ENCODE measurements at places on chromosomes 2 and 18.

- no peak for DNase-seq
These were observed 3.8 kb downstream of the DCC start for GRCh38 chr18:52343731-52344340.

DNA sequence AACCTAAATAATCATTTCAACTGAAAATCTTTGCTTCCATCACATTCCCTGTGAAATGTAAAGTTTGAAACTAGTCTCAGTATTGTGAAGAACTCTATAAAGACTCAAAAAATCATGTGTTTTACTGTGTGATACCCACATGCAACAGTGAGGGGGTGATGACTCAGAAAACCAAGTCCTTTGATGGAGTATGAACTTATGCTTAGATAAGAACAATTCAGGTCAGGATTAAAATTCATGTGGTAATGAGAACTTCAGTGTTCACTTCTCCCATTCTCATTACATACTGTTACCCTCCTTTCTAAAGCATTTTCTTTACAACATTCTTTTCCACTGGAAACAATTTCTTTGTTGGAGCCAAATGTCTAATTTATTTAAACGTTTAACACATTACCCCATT, 360.2 kb downstream of the FSIP2 start:
- DNase-seq: no peak

DNA sequence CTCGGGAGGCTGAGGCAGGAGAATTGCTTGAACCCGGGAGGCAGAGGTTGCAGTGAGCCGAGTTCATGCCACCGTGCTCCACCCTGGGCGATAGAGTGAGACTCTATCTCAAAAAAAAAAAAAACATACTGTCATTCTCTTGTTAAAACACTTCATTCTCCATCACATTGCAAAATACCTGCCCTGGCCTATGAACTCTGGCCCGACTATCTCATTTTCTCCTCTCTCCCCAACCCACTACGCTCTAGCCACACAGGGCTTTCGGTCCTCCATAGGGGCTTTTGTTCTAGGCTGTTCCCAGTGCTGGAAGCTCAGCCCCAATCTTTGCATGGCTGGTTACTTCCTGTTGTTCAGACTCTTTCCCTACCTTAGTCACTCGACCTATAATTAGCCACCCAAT, 10.3 kb downstream of the CEP76 start:
- DNase-seq: no peak

DNA sequence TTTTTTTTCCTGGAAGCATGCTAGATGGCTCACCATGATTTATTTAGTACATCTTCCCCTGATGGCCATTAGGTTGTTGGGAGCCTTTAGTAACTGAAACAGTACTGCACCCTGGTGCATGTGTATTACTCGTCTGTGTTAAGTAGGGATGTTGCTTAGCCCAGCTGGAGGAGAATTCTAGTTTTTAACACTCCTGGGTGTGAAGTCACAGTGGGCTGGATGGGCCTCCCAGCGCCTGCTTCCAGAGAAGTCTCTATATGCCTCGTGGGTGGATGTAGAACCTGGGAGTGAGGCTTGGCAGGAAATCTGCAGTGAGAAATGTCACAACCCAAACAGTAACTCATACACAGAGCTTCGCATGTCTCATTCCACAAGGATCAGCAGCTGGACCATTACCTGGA, 28.9 kb upstream of the NT5DC4 start:
- DNase-seq: no peak

DNA sequence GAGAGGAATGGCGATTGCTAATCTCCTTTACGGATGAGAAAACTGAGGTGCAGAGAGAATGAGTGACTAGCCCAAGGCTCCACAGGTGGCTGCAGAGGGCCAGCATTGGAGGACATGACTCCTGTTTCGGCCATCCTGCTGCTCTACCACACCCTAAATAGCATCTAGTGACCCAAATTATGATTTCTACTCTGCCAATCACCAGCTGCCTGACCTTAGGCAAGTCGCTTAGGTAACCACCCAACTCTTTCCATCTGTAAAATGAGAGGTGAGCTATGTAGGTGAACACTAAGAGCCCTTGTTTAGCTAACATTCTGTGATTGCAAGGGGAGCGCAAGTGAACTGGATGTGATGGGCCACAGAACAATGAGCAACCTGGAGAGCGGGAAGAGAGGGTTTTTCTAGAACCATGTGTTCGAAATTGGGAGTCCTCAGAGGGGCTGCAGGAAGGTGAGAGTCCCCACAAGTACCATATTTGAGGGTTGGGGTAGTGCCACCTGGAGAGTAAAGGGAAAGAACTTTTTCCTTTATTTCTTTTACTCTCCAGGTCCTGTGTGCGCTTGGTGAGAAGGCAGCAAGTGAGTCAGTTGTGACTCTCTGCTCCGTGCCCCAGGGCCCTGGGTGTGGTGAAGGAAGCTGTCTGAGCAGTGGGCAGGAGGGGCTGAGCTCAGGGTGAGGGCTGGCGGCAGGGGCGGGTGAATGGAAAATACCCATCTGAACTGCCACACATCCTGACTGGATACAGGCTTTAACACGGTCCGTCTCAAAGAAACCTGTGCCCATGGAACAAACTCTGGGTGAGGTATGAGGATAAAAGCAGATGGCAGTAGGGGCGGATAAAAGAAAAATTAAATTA, 2.4 kb downstream of the CYP27C1 start:
- no peak for DNase-seq

DNA sequence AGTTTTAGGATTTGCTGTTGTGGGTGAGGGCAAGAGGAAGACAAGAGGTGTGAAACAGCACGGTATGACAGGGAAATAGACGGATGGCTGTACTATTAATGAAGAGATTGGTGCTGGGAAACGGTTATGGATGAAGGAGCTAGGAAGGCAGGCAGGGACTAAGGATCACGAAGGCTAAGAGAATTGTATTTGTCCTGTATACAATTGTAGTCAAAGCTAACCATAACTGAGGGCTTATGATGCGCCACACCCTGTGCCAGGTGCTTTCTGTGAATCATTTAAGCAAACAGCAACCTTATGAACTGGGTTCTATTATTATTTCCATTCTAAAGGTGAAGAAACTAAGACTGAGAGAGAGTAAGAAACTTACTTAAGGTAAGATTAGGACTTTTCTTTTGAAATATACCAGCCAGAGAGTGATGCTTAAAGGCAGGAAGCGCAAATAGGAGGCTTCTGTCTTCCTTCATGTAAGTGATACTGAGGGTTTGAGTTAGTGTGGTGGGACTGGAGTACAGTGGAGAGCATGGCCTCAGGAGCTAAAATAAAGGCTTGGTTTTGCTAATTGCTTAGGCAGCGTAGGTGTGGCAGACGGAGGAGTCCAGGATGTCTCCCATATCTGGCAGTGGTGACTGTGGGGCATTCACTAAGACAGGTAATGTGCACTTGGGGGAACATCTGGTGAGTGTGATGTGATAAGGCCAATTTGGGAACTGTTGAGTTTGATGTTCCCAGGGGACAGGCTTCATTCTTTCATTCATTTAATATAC, 85.8 kb downstream of the PLEKHM3 start:
- DNase-seq: no peak

DNA sequence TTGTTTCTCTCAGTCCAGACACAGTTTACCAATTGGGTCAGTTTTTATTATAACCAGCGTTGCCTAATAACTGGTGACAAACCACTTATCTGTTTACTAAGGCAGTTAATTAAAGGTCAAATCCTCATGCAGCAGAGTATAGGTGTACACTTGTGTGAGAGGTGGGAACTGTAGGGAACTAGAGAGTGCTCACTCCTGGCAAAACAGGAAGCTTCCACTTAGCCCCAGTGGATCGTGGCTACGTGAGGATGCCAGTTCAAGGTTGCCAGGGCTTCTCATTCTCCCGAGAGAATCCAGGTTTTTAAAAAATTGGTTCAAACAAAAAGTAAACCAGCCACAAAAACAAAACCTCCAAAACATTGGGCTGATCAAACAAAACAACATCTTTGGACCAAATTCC, 8.1 kb downstream of the CYBRD1 start:
- no peak for DNase-seq

GRCh38 chr2:142915502-142915901, 38.0 kb downstream of the KYNU start:
- DNase-seq: no peak

GRCh38 chr2:46091004-46091403, 206.2 kb upstream of the EPAS1 start:
- no peak for DNase-seq

DNA sequence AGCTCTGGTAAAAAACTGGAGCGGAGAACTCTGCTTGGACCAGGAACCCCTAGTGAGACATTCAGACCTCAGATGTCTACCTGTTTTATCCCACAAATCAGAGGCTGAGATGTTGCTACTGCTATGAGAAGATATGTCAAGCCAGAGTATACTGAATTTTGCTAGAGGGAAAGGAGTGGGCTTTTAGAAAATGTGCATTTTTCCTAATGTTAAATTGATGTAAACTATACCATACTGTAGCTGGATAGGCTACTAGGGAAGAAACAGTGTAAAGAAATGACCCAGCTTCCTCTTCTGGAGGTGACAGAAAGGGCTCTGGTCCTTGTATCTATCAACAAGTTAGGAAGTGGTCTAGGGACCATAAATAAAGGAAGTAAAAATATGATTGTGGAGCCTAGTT, 65.0 kb downstream of the SLC39A10 start:
- no peak for DNase-seq

GRCh38 chr2:151181524-151181923, 80.1 kb downstream of the RBM43 start:
- DNase-seq: no peak

DNA sequence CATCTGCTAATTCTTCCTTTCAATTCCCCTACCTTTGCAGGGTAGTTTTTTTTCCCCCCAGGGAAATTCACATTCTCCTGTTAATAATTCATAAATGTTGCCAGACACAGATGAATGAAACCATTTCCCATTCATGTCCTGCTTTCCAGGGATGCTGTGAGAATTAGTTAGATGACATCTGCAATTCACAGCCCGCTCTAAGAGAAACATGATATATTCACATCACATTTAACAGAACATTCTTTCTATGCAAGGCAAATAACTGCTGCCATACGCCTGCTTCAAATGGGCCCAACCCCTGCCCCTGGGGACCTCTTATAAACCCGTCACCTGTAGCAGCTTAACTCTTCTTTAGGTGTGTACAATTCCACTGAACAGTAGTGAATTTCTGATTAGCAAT, 110.6 kb upstream of the CTAGE1 start:
- DNase-seq: no peak

DNA sequence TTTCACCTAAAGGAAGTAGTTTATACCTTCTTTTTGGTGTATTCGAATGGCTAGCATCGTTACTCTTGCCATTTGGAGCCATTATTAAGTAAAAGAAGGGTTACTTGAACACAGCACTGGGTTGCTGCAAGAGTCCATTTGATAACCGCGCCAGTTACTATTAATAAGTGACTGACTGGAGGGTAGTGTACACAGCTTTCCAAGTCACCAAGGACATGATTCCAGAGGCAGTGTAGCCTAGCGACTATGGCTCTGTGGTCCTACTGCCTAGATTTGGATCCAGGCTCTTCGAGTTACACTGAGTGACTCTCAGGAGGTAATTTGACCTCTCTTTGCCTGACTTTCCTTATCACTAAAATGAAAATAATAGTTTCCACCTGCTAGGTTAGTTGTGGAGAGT, 206.8 kb downstream of the MEIS1 start:
- no peak for DNase-seq

DNA sequence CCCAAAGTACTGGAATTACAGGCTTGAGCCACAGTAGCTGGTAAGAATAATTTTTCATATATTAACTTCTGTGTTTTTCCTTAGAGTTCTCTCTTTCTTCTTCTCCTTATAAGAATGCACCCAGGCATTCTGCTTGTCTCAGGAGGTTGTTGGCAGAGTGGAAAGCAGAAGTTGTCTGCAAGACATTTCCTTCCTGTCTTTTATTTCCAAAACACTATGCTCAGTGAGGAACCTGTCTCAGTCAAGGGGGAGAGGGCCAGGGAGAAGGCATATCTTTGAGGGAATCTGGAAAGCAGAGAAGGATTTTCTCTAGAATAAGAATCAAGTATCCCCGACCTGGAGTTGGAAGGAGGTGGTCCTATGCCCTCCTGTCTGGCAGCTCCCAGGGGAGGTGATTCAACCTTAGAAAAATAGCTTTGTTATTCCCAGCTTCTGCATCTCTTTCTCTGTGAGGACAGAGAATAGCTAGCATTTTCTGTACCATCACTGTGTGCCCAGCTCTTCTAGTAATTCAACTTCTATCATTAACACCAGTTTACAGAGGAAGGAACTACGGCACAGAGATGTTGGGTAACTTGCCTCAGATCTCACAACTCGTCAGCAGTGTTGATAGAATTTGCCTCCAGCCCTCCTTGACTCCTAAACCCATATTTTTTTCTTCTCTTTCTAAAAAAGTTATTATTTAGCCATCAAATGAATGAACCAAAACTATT, 3.8 kb upstream of the LPIN2 start:
- DNase-seq: no peak

- no peak for DNase-seq
These were observed 115.1 kb downstream of the EML6 start for GRCh38 chr2:54838585-54839035.
